ENCODE measurements at places on chromosomes 11 and 22. TPM values are rescaled to one million over a fixed set of nuclear protein-coding genes. Genes with fewer than 3 reads are reported as not detected.

- peak overlapping the region; percentile 91 for H3K4me3 ChIP-seq
- no peak for DNase-seq
Observed at GRCh38 chr11:45806937-45807791, 2.2 kb downstream of the SLC35C1 start.

DNA sequence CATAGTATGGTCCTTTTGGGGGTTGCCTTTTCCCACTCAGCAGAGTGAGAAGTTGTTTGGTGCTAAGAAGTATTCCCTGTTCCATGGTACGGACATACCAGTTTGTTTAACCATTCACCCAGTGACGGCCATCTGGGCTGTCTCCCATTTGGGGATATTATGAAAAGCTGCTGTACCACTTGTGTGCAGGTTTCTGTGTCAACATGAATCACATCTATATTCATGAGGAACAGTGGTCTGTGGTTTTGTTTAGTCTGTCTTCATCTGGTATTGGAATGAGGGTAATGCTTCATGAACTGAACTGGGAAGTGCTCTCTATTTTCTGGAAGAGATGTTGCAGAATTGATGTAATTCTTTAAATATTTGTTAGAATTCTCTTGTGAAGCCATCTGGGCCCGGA is 89.5 kb downstream of the TRMU start:
- no peak overlapping the region for H3K27ac ChIP-seq
- no peaks in the 10 kb centered on the region for H3K27me3 ChIP-seq
- no peaks in the 10 kb centered on the region for H3K4me1 ChIP-seq
- H3K36me3 ChIP-seq, result no peaks in the 10 kb centered on the region

GRCh38 chr11:64794526-64794925 is 8.5 kb downstream of the MAP4K2 start:
- no peaks in the 10 kb centered on the region for H3K36me3 ChIP-seq
- H3K4me1 ChIP-seq, result no peaks in the 10 kb centered on the region
- no peak overlapping the region for H3K27ac ChIP-seq
- no peak for DNase-seq

DNA sequence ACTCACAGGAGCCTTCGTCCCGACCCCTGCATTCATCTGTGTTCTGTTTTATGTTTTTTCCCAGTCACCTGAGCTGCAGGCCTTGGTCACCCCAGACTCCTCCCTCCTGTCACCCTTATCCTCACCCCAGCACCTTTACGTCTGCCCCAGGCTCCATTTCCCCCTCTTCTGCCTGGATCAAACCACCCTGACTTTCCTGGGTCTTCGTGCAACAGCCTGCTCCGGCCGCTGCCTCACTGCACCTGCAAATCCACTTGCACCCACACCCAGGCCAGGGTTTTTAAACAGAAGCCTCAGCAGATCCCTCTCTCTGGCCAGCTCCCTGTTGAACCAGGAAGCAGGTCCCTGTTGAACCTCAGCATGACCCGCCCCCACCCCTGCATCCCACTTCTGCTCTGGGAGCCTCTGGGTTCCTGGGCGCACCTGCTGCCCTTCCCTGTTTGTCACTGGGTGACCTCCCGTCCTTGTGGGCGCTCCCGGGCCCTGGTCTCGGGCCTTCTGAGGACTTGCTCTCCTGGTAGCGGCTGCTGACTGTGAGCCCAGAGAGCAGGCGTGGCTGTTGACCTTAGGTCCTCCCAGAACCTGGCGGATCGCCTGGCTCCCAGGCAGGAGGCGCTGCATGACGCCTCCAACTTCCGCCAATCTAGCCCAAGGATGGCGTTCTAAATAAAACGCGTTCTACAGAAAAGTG is 12.8 kb downstream of the MAPK8IP2 start:
- peaks cover 7% of the 10 kb centered on the region for H3K4me1 ChIP-seq
- H3K4me3 ChIP-seq, result no peak overlapping the region
- H3K27me3 ChIP-seq, result no peaks in the 10 kb centered on the region
- no peak for DNase-seq

GRCh38 chr11:6894097-6894496 is 1.8 kb upstream of the OR2D2 start:
- H3K4me3 ChIP-seq, result no peak overlapping the region
- DNase-seq, result no peak
- H3K27ac ChIP-seq, result no peak overlapping the region
- no peaks in the 10 kb centered on the region for H3K36me3 ChIP-seq
- no peaks in the 10 kb centered on the region for H3K27me3 ChIP-seq

The LDHAL6A gene
- total RNA-seq, result not detected

The MS4A6A gene
- total RNA-seq, result not detected

DNA sequence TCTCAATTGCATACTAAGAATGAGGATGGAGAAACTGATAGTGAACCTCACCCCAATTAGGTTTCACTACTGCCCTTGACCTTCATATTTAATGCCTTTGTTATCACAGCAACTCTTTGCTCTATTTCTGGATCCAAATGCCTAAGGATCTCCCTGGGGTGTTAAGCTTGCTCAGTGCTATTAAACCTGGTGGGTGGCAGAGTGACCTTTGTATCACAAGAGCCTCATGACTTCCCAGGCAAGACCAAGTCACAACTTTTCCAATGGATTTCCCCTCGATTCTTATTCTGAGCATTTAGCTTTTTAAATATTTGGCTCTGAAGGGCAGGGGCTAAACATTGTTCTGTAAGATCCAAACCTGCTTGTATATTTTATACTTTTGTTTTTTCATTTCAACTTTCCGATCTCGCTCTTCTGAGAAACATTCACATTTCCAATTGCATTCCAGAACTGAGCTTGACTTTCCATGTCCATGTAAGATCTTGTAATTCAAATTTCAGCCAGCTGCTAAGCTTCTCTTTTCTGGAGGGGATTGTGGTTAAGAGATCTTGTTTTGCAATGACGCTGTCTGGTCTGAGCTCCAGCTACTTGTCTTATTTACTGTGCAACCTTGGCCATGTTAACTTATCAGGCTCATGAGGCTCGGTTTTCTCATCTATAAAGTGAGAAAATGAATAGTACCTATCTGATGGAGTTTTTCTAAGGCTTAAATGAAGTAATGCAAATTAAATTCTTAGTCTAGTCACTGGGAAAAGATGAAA is 6.4 kb upstream of the EHF start:
- H3K4me1 ChIP-seq, result no peaks in the 10 kb centered on the region
- DNase-seq, result no peak
- no peak overlapping the region for H3K27ac ChIP-seq
- H3K27me3 ChIP-seq, result no peaks in the 10 kb centered on the region
- no peaks in the 10 kb centered on the region for H3K36me3 ChIP-seq

DNA sequence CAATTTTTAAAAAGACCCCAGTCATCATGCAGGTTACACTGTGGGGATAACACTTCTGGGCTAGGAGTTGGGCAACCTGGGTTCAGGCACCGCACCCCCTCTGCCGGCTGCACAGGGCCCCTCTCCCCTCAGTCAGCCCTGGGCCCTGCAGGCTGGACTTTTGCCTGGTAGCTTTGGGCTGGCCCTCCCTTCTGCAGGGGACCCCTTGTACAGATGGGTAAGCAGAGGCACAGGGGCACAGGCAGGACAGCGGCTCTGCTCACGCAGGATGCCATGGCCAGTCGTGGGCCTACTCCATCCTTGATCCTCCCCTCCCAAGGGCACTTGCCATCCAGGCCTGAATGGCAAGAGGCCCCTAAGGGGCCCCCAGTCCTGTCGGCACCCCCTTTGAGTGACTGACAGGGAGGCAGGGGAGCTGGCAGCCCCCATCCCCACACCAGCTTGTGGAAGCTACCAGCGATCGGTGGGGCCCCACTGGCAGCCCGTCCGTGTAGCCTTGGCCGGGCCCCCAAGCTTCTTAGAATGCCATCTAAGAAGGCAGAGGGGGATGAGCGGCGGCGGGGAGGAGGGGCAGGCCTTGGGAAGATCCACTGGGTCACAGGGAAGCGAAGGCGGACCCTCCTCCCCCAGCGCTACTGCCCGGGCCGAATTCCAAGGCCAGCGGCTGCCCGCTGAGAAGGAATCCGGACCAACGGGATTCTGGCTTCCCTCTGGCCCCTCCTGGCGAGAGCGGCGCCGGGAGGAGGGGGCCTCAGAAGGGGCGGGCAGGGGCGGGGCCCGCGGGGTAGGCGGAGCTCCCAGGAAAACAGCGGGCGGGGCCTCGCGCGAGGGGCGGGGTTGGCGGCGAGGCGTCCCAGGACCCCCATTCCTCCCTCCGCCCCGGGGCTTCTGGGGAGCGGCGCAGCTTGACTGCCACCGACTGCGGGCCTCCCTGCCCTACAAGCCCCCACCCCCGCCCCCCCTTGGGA is 6.8 kb upstream of the CHKA start:
- no peaks in the 10 kb centered on the region for H3K36me3 ChIP-seq
- H3K27me3 ChIP-seq, result no peaks in the 10 kb centered on the region
- H3K4me1 ChIP-seq, result peaks cover 56% of the 10 kb centered on the region
- H3K4me3 ChIP-seq, result peak overlapping the region; percentile 63

DNA sequence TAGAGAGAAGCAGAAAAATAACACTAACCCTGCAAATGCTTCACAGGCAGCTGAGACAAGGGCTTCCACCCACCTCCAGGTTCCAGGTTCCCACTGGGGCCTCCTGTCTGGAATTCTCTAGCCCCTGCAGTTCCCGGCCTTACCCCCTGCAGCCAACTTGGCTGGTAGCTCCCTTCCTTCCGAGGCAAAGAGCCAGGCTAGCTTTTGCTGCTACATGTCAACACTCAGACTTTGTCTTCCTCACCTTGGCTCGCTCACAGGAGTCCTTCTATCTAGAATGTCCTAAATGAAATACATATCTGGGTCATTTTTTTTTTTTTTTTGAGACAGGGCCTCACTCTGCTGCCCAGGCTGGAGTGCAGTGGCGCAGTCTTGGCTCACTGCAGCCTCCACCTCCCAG is 9.9 kb upstream of the TTLL1 start:
- no peaks in the 10 kb centered on the region for H3K36me3 ChIP-seq
- no peaks in the 10 kb centered on the region for H3K27me3 ChIP-seq
- no peaks in the 10 kb centered on the region for H3K4me1 ChIP-seq
- H3K27ac ChIP-seq, result no peak overlapping the region

GRCh38 chr11:64655941-64656601 is 65.1 kb downstream of the SLC22A12 start:
- H3K4me3 ChIP-seq, result no peak overlapping the region
- no peaks in the 10 kb centered on the region for H3K36me3 ChIP-seq
- H3K4me1 ChIP-seq, result no peaks in the 10 kb centered on the region
- no peak overlapping the region for H3K27ac ChIP-seq

GRCh38 chr11:83061883-83062282 is 9.8 kb downstream of the RAB30 start:
- no peak for DNase-seq
- no peaks in the 10 kb centered on the region for H3K36me3 ChIP-seq
- no peak overlapping the region for H3K4me3 ChIP-seq
- no peaks in the 10 kb centered on the region for H3K27me3 ChIP-seq
- H3K27ac ChIP-seq, result no peak overlapping the region

The RFPL1 gene
- total RNA-seq, result not detected

- H3K27ac ChIP-seq, result no peak overlapping the region
- DNase-seq, result no peak
- H3K4me1 ChIP-seq, result no peaks in the 10 kb centered on the region
- no peaks in the 10 kb centered on the region for H3K27me3 ChIP-seq
- H3K4me3 ChIP-seq, result no peak overlapping the region
Observed at GRCh38 chr22:37213218-37213855, 1.1 kb upstream of the SSTR3 start.

The LIF gene
- 34.4 TPM for total RNA-seq

Measured in Panc1 (cell line).